ENCODE measurements at places on chromosomes 1 and 21. TPM values are rescaled to one million over a fixed set of nuclear protein-coding genes. Genes with fewer than 3 reads are reported as not detected.
A peak's percentile ranks its signal among the peaks of the same experiment; 100 is the strongest.

Gene SLFNL1
- 0.59 TPM for total RNA-seq

Gene PPIAL4G
- not detected for total RNA-seq

Gene KIF2C
- 1.3 TPM for total RNA-seq

Gene SSX2IP
- 14.2 TPM for total RNA-seq

- H3K36me3 ChIP-seq = no peaks in the 10 kb centered on the region
- H3K4me1 ChIP-seq = no peaks in the 10 kb centered on the region
- no peak overlapping the region for H3K4me3 ChIP-seq
Measured at GRCh38 chr1:187911820-187912219, 1083.1 kb downstream of the PLA2G4A start.

- H3K27ac ChIP-seq = no peak overlapping the region
- no peaks in the 10 kb centered on the region for H3K36me3 ChIP-seq
- H3K4me1 ChIP-seq = no peaks in the 10 kb centered on the region
Measured at GRCh38 chr1:148385371-148386030, 97.6 kb downstream of the PPIAL4G start.

DNA sequence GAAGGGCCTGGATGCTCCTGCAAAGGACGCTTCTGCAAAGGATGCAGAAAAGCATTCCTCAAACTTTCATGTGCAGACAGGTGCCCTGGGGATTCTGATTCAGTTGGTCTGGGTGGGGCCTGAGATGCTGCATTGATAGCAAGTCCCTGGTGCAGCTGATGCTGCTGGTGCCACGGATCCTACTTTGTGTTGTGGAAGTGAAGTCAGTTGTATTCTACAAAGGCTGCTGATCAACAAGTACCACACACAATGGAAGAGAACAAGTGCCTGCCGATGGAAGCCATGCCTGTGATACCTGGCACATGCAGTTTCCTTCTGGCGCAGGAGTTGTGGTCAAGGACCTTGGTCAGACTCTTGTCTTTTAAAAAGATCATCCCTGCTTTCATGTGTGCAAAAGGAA lies 478.8 kb downstream of the CAMTA1 start:
- H3K4me1 ChIP-seq = no peaks in the 10 kb centered on the region
- no peaks in the 10 kb centered on the region for H3K27me3 ChIP-seq
- no peaks in the 10 kb centered on the region for H3K36me3 ChIP-seq
- no peak overlapping the region for H3K27ac ChIP-seq
- DNase-seq = no peak

GRCh38 chr1:217078078-217078690 lies 355.0 kb upstream of the ESRRG start:
- H3K36me3 ChIP-seq = no peaks in the 10 kb centered on the region
- no peaks in the 10 kb centered on the region for H3K4me1 ChIP-seq
- no peak overlapping the region for H3K4me3 ChIP-seq
- H3K27ac ChIP-seq = peak overlapping the region; percentile 35
- H3K27me3 ChIP-seq = no peaks in the 10 kb centered on the region

- H3K36me3 ChIP-seq = no peaks in the 10 kb centered on the region
- no peaks in the 10 kb centered on the region for H3K27me3 ChIP-seq
- no peak for DNase-seq
- H3K4me1 ChIP-seq = no peaks in the 10 kb centered on the region
- no peak overlapping the region for H3K27ac ChIP-seq
Measured at GRCh38 chr21:45347712-45348499, 57.1 kb upstream of the COL18A1 start.

- H3K4me3 ChIP-seq = no peak overlapping the region
- no peaks in the 10 kb centered on the region for H3K36me3 ChIP-seq
- H3K4me1 ChIP-seq = peaks cover 5% of the 10 kb centered on the region
- H3K27me3 ChIP-seq = no peaks in the 10 kb centered on the region
- DNase-seq = no peak
Measured at GRCh38 chr1:222783051-222783450, 31.8 kb upstream of the DISP1 start.

DNA sequence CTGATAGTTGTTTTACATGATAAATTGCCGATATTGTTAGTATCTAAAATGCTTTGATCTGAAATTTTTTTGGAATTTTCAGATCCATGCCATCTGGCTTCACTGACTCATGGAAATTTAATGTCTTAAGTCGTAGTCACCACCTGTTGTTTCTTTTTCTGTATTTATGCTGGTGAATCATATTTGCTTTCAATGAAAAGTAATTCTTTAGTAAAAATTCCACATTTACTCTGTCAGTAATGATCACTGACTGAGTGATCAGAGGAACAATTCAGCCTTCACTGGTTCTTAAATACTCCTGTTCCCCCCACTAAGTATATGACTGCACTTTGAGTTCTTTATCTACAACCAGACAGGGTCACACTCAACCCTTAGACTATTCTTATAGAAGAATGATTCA lies 185.6 kb upstream of the NRIP1 start:
- H3K27ac ChIP-seq = no peak overlapping the region
- no peaks in the 10 kb centered on the region for H3K36me3 ChIP-seq
- H3K27me3 ChIP-seq = no peaks in the 10 kb centered on the region
- DNase-seq = no peak
- H3K4me1 ChIP-seq = no peaks in the 10 kb centered on the region
- H3K4me3 ChIP-seq = no peak overlapping the region

- no peak for DNase-seq
- H3K27ac ChIP-seq = peak overlapping the region; percentile 98
- no peaks in the 10 kb centered on the region for H3K4me1 ChIP-seq
- no peaks in the 10 kb centered on the region for H3K27me3 ChIP-seq
- H3K4me3 ChIP-seq = peak overlapping the region; percentile 82
Measured at GRCh38 chr1:159921251-159921650, 4.1 kb downstream of the TAGLN2 start.
